ENCODE measurements at places on chromosomes 12 and 14.
A peak's percentile ranks its signal among the peaks of the same experiment; 100 is the strongest.

DNA sequence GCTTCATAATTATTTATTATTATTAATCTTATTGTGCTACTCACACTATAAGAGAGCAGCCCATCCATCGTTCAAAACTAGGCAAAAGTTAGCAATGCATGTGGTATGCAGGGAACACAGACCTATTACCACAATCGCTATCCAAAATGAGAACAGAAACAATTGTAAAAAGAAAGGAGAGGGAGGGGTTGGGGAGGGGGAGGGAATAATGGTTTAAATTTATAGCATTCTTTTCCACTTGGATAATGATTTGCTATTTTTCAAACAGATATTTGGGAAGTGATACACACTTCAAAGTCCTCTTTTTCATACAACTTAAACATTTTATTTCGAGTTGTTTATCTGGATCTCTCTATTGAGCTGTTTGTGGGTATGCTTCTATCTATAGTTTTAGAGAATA, 248.6 kb upstream of the SOX5 start:
- DNase-seq = no peak

- no peak for DNase-seq
These were observed 364.1 kb upstream of the KITLG start for GRCh38 chr12:88944397-88944796.

DNA sequence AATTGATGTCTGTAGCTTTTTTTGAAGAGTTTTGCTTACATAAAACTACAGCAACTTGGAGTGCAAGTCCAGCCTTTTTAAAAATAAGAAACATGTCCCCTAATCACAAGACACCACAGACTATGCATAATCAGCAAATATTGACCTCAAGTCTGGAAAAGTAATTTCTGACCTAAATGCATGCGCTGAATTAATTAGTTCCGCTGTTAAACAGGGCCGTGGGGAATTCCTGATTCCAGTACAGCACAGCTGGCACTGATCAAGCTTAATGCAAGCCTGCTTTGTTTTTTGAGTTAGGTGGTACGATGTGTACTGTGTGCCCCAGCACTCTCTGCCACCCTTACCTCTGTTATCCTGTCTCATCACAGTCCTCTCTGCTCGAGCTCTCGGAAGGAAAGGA, 9.2 kb downstream of the MLH3 start:
- DNase-seq = no peak

GRCh38 chr14:61505815-61506809, 184.7 kb downstream of the PRKCH start:
- DNase-seq = no peak

GRCh38 chr12:43882578-43883178, 46.8 kb downstream of the TMEM117 start:
- DNase-seq = no peak

GRCh38 chr12:80643961-80644360, 63.5 kb upstream of the MYF6 start:
- DNase-seq = no peak

DNA sequence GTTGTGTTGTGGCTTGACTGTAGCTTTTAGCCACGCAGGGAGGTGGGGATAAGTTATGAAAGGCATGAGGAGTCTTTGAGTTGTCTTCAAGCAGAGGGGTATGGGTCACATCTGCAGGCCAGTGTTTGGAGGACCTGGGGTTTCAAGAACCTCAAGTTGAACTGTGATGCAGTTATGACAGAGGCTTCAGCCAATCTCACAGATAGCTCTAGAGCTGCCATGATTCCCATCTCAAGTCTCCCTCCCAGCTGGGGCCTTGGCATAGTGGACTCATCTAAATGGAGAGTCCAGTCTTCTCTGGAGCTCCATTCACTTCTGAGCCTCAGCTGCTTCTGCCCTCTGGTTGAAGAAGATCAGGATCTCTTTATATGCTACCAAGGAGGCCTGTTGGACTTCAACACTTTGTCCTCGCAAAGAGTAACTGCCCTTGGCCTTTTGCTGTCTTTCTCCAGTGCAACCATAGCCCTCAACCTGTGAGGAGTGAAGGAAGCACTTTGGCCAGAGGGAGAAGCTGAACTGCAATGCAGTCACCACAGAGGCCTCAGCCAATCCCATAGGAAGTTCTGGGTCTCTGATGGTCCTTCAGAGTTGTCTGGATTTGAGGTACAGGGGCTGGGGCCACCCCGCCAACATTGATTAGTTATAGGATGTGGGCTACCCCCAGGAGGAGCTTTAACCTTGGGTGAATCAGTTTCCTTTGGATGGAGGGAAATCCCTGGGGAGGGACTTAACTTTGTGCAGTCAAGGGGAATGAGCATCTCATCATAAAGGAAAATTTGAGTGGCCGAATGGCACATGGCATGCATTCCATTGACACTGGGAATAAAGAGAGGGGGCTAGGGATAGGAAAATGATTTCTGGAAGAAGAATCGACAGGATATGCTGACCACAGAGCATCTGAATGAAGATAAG, 230.5 kb downstream of the PCNX1 start:
- DNase-seq = no peak

- peak; percentile 21 for DNase-seq
These were observed 79.3 kb upstream of the TSPAN11 start for GRCh38 chr12:30847259-30847658.

DNA sequence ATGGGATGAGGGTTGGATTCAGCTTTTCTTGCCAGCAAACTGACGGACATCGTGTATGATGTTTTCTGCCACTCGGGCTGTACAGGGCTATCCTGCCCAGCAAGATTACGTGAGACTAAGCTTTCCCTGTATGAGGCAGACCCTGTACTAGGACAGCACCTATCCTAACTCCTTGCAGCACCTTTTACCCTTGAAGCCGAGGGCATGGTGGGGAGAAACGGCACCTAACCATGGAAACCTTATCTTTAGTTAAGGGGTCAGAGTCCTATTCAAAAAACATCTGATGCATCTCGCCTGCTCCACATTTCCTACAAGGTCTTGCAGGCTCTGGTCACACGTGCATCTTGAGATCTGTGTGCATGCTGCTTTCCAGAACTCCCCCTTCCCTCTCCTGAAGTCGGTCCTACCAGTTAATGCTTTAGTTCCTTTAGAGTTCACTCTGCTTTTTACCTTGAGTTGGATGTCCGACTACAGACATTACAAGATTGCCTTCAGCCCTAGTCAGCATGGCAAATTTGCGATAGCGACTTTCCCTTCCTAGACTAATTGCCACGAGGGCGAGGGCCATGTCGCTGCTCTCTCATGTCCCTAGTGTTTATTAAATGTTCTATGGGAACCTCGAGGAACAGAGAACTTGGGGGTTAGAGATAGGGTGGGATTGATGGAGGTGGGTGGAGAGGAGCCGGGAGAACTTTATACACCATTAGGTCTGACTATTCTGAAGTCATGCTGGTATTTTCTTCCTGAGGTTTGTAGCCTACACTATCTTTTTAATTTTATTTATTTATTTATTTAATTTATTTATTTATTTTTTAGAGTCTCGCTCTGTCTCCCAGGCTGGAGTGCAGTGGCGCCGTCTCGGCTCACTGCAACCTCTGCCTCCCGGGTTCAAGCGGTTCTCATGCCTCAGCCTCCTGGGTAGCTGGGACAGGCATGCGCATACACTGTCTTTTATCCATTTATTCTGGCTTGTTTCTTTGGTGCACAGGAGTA, 6.6 kb downstream of the RAN start:
- no peak for DNase-seq

GRCh38 chr14:98724734-98725133, 547.3 kb downstream of the BCL11B start:
- no peak for DNase-seq

DNA sequence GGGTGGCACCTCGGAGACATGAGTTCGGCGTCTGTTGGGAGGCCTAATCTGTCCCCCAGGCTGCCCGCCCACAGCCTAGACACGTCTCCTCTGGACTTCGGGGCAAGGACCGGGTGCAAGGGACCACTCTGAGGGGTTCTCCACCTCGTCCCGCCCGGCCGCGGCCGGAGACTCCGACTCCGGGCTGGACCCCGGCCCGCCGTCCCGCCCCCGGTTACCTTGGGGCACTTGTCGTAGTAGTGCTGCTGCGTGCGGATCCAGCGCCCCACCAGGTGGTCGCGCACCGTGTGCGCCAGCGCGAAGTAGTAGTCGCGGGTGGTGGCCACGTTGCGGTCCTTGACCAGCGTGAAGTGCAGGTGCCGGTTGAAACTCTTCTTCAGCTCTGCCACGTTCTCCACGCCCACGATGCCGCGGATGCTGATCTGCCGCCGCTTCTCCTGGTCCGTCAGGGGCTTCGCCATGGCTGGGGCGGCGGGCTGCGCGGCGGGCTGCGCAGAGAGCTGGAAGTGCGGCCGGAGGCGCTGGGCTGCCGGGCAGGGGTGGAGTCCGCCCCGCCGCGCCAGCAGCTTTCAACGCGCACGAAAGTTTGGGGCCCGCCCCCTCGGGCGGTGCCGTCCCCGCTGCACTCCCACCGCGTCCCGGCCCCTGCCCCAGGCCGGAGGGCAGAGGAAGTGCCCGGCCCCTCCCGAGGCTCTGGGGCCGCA, at the start of gene PYGL:
TSS of gene PYGL (minus strand) at position 541 of the 704 bp plus-strand sequence. CDS start at position 461, 80 bp downstream.
- DNase-seq = no peak

GRCh38 chr14:56998728-56999127, 188.4 kb upstream of the OTX2 start:
- no peak for DNase-seq

- peak; percentile 89 for DNase-seq
These were observed 7.6 kb downstream of the VPS37B start for GRCh38 chr12:122888232-122888752.

DNA sequence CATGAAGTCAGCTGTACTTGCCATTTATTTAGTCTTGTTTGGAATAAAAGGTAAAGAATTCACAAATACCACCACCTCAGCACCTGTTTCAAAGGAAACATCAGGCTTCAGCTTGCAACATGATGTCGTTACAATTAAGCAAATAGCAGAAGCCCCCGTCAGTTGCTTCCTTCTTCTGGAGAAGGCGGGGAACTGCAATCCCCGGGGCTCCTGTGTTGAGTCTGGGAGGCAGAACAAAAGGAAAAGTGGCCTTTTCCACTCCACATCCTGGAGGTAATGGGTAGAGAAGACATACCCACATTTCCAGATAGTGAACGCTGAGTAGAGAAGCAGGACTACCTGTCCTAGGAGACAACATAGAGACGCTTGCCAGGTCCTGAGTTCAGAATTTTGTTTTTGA, 92.8 kb downstream of the DNAH10 start:
- DNase-seq = no peak

DNA sequence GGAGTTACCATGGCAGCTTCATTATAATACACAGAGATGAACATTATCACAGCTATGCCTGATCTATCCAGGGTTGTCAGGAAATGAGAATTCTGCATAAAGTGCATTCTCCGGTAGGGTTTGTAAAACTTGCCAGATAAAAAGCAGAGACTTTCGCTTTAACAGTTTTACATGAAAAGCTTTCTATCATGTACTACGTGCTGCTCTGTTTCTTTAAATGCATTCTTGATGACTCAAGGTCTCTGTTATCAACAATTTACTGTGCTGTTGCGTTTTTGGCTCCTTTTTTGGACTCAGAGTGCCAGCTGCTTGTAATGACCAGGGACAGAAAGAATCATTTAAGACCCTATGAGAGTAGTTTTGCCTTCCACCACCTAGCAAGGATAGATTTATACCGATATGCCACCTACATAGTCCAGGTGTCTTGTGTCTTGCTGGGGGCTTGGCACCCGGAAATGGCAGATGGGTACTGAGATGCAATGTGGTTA, 371.2 kb downstream of the BTG1 start:
- DNase-seq = no peak

DNA sequence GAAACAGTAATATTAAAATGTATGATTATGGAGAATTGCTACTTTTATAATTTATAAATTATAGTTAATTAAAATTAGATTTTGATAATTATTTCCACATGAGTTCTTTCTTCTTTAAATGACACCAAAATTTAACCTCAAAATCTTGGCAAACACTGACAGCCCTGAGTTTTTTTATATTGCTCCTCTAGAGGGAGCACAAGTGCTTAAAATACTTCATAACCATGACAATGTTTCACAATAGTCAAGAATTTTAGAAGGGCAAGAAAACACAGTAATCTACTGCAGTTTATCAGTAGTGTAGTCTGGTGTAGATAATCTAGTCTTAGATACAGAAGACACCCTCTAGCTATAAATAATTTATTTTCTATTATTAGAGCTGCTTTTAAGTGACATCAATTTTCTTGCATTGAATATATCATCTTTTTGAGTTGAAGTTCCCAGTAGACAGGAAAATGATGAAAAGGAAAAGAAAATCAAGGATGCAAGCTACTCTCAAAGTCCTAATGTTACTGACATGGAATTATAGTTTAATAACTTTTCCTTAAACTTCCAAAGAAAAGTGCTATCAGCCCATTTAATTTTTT, 14.3 kb upstream of the PTGER2 start:
- peak; percentile 28 for DNase-seq

- DNase-seq = no peak
These were observed 76.1 kb downstream of the METTL25 start for GRCh38 chr12:82434392-82434911.

Data from DMS79 (cell line).